ENCODE measurements at places on chromosomes 3 and 15. TPM values are rescaled to one million over a fixed set of nuclear protein-coding genes. Genes with fewer than 3 reads are reported as not detected.

Gene TWF2
- 114 TPM for total RNA-seq

Gene CADM2
- under 0.01 TPM for total RNA-seq

Gene CHRNA7
- 1.8 TPM for total RNA-seq

Gene GATA2
- 12.4 TPM for total RNA-seq

Gene CCR9
- not detected for total RNA-seq

Gene ITIH1
- not detected for total RNA-seq

Gene ZSCAN29
- 15.8 TPM for total RNA-seq

Gene CNTN4
- total RNA-seq = under 0.01 TPM

Gene CPN2
- total RNA-seq = not detected

Gene GHSR
- total RNA-seq = not detected

Gene C2CD4B
- total RNA-seq = 38.2 TPM

Gene TMCO5A
- not detected for total RNA-seq

Gene RTP3
- total RNA-seq = not detected

Gene SHC4
- total RNA-seq = 0.54 TPM

Gene HRH1
- 11.7 TPM for total RNA-seq

Gene CHRNA5
- 2.6 TPM for total RNA-seq

Gene FES
- total RNA-seq = 52.8 TPM

Gene HTD2
- 3.8 TPM for total RNA-seq

Gene MYL3
- total RNA-seq = not detected

Gene BSN
- total RNA-seq = under 0.01 TPM

Gene CNTN6
- total RNA-seq = not detected

Gene NEK10
- total RNA-seq = 9.0 TPM

Gene LOXL1
- total RNA-seq = 20.2 TPM

Gene ARL14
- total RNA-seq = not detected

Gene IDH3A
- total RNA-seq = 27.4 TPM

Measured in endothelial cell of coronary artery (primary cell).